ENCODE measurements at places on chromosomes 16 and 17. TPM values are rescaled to one million over a fixed set of nuclear protein-coding genes. Genes with fewer than 3 reads are reported as not detected.

The KCNJ12 gene
- total RNA-seq, result 0.76 TPM

The MSL1 gene
- total RNA-seq, result 132 TPM

The TUBB3 gene
- total RNA-seq, result 26.4 TPM

The CD2BP2 gene
- total RNA-seq, result 63.9 TPM

The TAF1C gene
- 84.0 TPM for total RNA-seq

- DNase-seq, result no peak
Observed at GRCh38 chr17:49984776-49985175, 10.2 kb downstream of the DLX3 start.

DNA sequence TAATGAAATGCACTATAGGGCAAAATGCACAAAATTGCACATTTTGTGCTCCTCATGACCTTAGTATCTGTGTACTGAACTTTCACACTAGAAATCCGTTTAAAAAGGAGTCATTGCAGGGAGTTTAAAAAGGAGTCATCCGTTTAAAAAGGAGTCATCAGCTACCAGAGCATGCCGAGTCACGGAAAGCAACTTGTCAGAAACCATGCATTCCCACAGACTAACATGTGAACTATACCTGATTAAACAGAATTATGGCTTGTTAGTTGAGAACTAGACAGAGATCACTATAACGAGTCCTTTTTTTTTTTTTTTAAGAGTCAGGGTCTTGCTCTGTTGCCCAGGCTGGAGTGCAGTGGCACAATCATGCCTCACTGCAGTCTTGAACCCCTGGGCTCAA is 35.9 kb downstream of the SLC6A4 start:
- no peak for DNase-seq

DNA sequence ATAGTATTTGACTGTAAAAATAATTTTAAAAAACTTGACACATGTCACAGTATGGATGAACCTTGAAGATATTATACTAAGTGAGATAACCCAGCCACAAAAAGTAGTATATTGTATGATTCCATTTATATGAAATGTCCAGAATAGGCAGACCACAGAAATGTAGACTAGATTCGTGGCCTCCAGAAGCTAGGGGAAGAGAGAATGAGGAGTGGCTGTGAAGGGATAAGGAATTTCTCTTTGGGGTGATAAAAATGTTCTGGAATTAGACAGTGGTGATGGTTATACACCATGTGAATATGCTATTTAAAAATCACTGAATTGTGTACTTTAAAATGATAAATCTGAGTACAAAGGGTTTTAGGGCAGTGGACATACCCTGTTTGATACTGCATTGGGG is 253.1 kb upstream of the DYNLRB2 start:
- no peak for DNase-seq

GRCh38 chr17:20253323-20253722 is 214.0 kb downstream of the LGALS9B start:
- DNase-seq, result no peak

GRCh38 chr16:20191566-20191965 is 117.9 kb upstream of the GPR139 start:
- DNase-seq, result no peak

DNA sequence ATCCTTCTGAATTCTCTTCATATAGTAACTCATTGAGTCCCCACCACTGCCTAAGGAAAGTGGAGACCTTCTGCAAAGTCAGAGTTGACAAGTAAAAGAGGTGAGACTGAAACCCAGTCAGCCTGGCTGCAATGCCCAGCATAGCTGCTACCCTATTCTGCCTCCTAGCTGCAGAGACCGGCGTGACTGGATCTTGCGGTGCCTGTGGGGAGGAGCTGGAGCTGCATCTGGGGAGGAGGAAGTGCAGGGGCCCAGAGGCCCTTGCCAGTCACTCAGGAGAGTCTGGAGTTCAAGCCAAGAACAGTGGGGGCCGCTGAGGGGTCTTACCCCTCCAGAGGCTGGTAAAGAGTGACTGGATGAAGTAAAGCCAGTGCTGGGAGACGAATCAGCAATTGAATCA is 35.0 kb upstream of the ZNF423 start:
- no peak for DNase-seq

GRCh38 chr17:76141212-76142038 is at the start of gene FOXJ1:
Gene FOXJ1, minus strand, starts transcription at chr17:76141245. Its CDS starts 850 bp downstream, at chr17:76140395.
- DNase-seq, result peak; percentile 82

- no peak for DNase-seq
Observed at GRCh38 chr17:77375917-77376651, 235.3 kb downstream of the SEC14L1 start.

GRCh38 chr17:187130-187529 is 5.7 kb upstream of the DOC2B start:
- no peak for DNase-seq

DNA sequence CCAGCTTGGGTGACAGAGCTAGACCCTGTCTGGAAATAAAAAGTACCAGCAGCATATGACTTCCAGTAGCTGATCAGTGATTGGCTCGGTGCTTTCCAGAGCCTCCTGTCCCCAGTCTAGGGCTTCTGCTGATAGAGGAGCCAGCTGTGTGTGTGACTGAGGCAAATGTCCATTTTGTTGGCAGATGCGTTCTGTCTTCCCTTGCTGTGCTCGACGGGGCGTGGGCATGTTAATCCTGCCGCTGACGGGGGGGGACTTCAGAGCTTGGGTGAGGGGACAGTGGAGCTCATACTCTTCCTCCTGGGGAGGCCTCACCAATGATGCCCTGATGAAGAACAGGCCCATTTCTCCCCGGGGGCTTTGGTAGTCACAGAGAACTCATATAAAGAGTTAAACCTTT is 14.6 kb downstream of the KCTD2 start:
- DNase-seq, result no peak

- no peak for DNase-seq
Observed at GRCh38 chr17:9900044-9900594, 5.0 kb downstream of the RCVRN start.

- DNase-seq, result no peak
Observed at GRCh38 chr17:70423562-70423961, 254.2 kb downstream of the KCNJ2 start.

DNA sequence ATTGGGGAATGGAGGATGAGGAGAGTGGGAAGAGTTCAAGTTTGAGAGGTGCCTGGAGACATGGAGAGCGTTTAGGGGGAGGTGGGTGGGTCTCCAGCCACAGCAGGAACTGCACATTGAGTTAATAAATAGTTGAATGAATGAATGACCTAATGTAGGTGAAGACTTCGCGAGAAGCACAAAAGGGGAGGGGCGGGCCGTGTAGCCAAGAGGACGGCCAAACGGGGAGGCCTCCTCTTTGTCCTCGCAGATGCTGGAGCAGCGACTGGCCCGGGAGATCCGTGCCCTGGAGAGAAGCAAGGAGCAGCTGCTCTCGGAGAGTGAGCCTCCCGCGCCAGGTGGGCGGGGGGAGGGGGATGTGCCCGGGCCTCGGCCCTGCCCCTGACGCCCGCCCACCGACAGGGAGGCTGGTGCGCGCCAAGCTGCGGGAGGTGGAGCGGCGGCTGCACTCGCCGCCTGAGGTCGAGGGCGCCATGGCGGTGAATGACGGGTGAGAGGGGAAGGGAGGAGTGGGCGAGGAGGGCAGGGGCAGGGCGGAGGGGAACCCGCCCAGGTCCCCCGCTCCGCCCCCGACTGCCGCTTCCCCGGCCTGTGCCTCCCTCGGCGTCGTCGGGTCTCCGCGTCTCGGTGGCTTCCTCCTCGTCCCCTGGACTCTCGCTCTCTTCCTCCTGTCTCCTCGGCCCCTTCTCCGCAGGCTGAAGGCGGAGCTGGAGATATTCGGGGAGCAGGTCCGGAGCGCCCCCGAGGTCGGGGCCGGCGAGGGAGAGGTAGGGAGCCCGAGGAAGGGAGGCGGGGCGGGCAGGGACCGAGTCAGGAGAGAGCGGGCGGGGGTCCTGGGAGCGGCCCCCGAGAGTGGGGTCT is 12.9 kb downstream of the SYCE1L start:
- DNase-seq, result peak; percentile 61

DNA sequence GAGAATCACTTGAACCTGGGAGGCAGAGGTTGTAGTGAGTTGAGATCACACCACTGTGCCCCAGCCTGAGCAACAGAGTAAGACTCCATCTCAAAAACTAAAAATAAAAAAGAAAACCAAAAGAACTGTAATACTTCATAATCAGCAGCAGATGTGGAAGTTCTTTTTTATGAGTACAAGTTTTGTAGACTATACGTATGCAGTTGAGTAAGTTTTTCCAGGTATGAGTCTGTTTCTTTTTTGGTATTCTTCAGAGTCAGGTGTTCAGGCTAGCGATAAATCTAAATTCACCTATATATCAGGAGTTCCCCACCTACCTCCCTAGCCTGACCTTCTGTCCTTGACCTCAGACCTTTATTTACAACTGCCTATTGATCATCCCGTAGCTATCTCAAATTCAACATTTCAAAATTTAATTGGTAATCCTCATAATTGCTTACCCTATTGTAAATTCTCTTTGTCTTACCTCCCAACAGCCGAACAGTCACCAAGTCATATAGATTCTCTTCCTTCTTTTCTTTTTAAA is 10.7 kb downstream of the DCTN5 start:
- no peak for DNase-seq

DNA sequence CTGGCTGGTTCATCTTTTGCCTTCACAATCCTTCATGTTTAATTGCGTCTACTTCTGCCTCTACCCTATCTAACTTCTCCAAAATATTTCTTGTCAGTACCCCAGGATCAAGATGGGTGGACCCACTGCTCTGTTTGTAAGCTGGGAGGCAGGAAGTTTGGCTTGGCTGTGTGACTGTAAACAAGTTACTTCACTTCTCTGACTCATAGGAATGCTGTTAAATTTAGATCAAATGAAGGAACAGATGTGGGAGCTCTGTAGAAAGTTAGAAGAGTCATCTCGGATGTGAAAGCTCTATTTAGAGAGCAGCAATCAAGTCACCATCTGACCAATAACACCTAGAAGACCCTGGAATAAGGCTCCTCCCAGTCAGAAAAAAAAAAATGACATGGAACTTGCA is 55.2 kb upstream of the MRTFB start:
- DNase-seq, result no peak

- DNase-seq, result no peak
Observed at GRCh38 chr17:66322764-66323163, 20.4 kb downstream of the PRKCA start.

DNA sequence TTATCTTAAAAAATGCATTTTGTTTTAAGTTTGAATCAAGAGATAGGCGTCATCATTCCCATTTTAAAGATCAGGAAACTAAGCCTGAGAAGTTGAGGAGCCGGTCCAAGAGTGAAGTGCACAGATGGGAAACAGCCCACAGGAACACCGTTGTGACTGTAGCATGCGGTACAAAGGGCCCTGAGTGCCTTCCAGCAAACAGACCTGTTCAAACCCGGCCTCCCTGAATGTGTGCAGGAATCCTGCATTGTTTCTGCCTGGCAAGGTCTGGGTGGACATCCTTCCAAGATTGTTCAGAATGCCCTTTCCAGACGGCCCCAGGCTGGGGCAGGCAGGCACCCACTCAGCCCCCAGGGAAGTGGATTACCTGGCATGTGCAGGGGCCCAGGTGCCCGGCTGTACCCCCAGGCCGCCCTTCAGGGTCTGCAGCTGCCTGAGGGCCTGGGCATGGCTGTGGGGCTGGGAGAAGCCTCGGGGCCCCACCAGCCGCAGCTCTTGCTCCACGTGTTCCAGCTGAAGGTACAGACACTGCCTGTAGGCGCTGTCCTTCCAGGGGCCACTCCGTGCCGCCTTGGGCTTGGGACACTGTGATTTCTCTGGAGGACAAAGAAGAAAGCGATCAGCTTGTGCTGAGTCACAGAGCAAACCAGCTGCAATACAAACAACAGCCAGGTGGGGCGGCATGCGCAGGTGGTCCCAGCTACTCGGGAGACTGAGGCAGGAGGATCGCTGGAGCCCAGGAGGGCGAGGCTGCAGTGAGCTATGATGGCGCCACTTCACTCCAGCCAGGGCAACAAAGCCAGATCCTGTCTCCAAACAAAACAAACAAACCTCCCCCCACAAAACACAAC is 45.0 kb upstream of the GCSH start:
- DNase-seq, result no peak

GRCh38 chr17:2591040-2591640 is 2.3 kb upstream of the PAFAH1B1 start:
- DNase-seq, result no peak

DNA sequence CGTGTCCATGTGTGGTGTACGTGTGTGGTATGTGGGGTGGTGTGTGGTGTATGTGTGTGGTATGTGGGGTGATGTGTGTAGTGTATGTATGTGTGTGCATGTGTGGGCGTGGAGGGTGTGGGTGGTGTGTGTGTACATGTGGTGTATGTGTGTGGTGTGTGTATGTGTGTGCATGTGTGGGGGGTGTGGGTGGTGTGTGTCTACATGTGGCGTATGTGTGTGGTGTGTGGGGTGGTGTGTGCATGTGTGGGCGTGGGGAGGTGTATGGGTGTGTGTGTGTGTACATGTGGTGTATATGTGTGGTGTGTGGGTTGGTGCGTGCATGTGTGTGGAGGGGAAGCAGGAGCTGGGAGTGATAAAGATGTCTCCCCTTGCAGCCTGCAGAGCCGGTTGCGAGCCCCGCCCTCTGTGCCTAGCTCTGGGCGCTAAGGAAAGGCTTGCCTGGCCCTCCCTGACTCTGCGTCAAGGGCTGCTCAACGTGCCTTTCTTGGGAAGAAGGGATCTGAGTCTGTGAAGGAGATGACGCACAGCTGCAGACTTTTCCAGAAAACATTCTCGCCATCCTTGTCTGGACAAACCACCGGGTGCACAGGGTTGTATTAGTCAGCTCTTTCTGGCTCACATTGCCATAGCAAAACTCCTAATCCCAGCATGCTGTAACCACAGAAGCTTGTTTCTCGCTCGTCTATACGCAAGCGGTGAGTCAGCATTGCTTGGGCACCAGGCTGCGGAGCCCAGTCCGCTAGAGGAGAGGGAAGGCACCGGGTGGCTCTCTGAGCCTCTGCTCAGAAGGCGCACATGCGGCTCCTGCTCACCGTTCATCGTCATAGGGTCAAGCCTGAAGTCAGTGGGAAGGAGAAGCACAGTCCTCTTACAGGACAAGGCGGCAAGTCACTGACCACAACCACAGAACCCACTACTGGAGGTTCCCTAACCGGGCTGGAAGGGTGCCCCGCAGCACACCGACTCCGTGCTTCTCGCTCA is 2.0 kb upstream of the CD300H start:
- no peak for DNase-seq

GRCh38 chr17:46964315-46965265 is 14.5 kb downstream of the RPRML start:
- no peak for DNase-seq

GRCh38 chr17:38711792-38712571 is 6.9 kb downstream of the MLLT6 start:
- no peak for DNase-seq

DNA sequence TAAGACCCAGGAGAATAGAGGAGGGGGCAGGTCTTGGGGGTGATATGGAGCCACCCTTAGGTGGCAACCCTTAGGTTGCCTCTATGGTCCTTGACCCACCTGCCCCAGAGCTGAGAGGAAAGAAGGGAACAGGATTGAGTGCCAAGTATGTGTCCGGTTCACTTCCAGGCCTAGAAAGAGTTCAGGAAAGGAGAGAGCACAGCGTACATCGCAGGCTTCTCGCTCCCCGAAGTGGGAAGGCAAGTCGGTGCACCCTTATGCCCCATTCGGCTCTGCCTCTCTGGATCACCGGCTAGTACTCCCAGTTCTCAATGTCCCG is 631 bp downstream of the SP6 start:
- no peak for DNase-seq

- DNase-seq, result no peak
Observed at GRCh38 chr16:11224894-11225676, 30.9 kb downstream of the SOCS1 start.

GRCh38 chr17:42999003-42999525 is 845 bp downstream of the RPL27 start:
- DNase-seq, result no peak

- DNase-seq, result no peak
Observed at GRCh38 chr17:82909322-82909904, 69.6 kb upstream of the ZNF750 start.

GRCh38 chr17:55495239-55495638 is 16.0 kb downstream of the SMIM36 start:
- DNase-seq, result no peak

All from mesothelial cell of epicardium (in vitro differentiated cells).